Stimulated activated CD4-positive, alpha-beta T cell treated with anti-CD3 and anti-CD28 coated beads, Interleukin-12 subunit alpha, Interleukin-12 subunit beta, amount 100 ng/mL, for 24 hours (primary cell): ENCODE measurements at places on chromosomes 13 and 19.

- no peak for DNase-seq
Measured at GRCh38 chr13:35475960-35476943, at the start of gene MAB21L1. TSS of gene MAB21L1 (minus strand) at chr13:35476689. CDS start at chr13:35476138, 551 bp downstream.

DNA sequence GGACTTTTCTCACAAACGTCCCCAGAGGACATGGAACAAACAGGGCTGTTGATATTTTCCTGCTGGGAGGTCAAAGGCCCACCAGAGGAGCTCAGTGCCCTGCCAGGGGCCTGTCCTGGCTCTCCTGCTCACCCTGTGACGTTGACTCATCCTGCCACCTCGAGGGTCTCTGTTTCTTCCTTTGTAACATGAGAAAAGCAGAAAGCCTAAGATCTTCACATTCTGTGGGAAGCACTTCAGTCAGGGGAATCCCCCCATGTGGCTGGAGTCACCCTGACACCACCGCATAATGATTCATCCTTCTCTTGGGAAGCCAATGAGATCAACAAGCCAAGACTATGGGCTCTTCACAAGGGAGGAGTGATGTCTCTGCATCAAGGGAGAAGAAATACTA is 147.9 kb downstream of the KATNAL1 start:
- peak; percentile 41 for DNase-seq

GRCh38 chr13:79898202-79898826 is 417.4 kb downstream of the NDFIP2 start:
- DNase-seq = no peak

DNA sequence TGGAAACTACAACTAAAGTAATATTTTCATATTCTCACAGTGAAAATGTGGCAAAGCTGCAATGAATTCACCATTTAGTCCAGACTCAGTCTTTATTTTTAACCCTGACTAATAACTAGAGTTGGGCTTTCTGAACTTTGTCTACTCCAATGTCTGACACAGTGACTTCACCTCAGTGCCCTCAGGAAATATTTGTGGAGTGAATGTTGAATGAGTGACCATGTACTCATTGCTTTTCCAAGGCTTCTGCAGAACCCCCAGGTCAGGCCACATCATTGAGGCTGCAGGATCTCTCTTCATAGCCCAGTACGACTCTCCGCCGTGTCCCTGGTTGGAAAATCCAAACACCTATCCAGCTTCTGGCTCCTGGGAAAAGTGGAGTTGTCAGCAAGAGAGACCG is 1.8 kb downstream of the ZNF175 start:
- no peak for DNase-seq

- no peak for DNase-seq
Measured at GRCh38 chr19:7815325-7815724, 14.7 kb upstream of the EVI5L start.

- no peak for DNase-seq
Measured at GRCh38 chr13:27283906-27284493, 13.4 kb downstream of the RASL11A start.
